Nephron progenitor cell (in vitro differentiated cells): ENCODE measurements at places on chromosomes 1 and 21.
A peak's percentile ranks its signal among the peaks of the same experiment; 100 is the strongest.

DNA sequence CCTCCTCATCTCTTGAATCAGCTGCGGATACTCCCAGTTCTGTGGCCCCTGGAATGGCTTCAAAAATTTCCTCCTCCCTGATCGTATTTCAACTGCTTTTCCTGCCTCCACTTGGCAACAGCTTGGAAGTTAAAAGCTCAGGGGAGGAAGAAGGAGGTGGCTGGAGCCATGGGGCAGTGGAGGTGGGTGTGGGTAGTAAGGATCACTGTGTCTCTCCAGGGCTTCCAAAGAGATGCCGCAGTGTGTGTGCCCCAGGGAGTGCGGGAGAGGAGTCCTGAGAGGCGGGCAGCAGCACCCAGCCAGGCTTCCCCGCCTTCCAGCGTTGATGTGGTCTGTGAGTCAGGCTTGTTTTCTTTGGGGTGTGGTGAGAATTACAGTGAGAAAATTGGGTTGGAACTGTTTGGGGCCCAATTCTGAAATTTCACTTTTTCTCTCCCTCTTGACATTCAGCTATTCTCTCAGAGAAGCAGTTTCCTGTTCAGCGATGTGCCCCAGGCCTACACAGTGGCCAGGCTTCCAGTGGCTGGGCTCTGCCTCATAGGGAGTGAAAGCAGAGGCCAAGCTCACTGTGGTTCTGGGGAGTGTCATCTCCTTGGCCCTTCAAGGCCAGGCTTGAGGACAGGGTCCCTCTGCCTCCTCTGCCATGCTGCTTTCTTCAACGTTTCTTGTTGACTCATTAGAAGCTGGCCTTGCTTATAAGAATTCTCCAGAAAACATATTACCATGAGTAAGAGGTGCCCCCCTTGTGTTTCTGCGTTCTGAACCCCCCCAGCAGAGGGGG, 69.0 kb downstream of the PGM1 start:
- H3K27ac ChIP-seq, result peak overlapping the region; percentile 87
- H3K27me3 ChIP-seq, result no peaks in the 10 kb centered on the region
- H3K4me3 ChIP-seq, result no peak overlapping the region
- DNase-seq, result no peak

- H3K4me1 ChIP-seq, result peaks cover 11% of the 10 kb centered on the region
- no peak for DNase-seq
- H3K27me3 ChIP-seq, result peaks cover 32% of the 10 kb centered on the region
- no peak overlapping the region for H3K27ac ChIP-seq
- no peaks in the 10 kb centered on the region for H3K36me3 ChIP-seq
These were observed 133.7 kb downstream of the PTPRU start for GRCh38 chr1:29370067-29370466.

DNA sequence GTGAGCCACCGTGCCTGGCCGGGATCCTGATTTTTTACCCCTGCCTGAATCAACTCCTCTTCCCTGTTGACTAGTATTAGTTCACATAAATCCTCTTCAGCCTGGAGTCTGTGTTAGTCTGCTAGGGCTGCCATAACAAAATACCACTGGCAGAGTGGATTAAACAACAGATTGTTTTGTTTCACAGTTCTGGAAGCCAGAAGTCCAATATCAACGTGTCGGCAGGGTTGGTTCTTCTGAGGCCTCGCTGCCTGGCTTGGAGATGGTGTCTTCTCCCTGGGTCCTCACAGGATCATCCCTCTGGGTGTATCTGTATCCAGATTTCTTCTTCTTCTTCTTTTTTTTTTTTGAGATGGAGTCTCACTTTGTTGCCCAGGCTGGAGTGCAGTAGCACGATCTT, 18.2 kb downstream of the DOP1B start:
- DNase-seq, result no peak
- H3K4me3 ChIP-seq, result no peak overlapping the region
- H3K27me3 ChIP-seq, result peaks cover 13% of the 10 kb centered on the region
- no peak overlapping the region for H3K27ac ChIP-seq

GRCh38 chr1:236750928-236751327, 44.2 kb upstream of the MTR start:
- H3K27ac ChIP-seq, result no peak overlapping the region
- H3K27me3 ChIP-seq, result no peaks in the 10 kb centered on the region
- H3K4me1 ChIP-seq, result no peaks in the 10 kb centered on the region
- no peaks in the 10 kb centered on the region for H3K36me3 ChIP-seq
- no peak for DNase-seq

DNA sequence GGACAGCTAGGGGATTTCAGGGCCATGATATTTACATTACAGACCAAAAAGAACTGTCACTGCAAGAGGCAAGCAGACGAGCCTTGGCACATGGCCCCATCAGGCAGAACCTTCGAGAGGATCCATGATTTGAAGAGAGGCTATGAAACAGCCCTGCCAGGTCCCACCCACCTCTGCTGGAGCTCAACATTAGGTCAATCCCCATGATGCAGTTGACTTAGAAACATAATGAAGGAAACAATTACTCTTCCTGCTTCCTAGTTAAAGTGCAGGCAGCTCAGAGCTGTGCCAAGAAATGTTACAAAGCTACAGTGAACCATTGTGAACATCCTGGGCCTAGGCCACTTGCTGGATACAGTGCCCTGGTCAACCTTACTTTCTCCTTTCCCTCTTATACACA, 41.7 kb upstream of the PTCH2 start:
- H3K27ac ChIP-seq, result no peak overlapping the region
- no peaks in the 10 kb centered on the region for H3K4me1 ChIP-seq
- DNase-seq, result no peak

DNA sequence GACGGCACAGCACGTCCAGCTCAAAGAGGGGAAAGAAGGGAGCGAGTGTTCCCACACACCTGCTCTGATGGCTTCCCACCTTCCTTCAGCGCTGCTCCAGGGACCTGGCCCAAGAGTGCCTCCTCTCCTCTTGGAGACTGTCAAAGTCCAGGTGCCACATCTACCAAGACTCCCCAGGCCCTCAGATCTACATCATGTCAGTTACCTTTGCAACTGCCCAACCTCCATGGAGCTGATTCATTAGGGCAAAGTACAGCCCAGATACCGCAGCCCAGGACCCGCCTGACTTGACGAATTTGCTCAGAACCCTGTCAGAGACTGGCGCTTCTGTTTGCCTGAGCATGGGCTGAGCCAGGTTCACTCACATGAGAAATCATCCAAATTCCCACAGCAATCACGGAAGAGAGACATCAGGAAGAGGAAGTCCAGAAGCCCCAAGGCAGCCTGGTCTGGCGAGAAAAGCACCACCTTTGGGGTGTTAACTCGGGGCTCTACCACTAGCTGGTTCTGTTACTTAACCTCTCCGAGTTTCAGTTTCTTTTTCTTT, at the start of gene SEC16B:
Gene SEC16B, minus strand, starts transcription at position 234 of the 547 bp plus-strand sequence. CDS start 2,077 bp downstream, outside the sequence.
- H3K27ac ChIP-seq, result no peak within 1 kb of the TSS
- peaks cover 11% of the 10 kb centered on the region for H3K27me3 ChIP-seq
- no peak for DNase-seq
- H3K4me1 ChIP-seq, result no peaks in the 10 kb centered on the region
- no peaks in the 10 kb centered on the region for H3K36me3 ChIP-seq
- no peak within 1 kb of the TSS for H3K4me3 ChIP-seq

DNA sequence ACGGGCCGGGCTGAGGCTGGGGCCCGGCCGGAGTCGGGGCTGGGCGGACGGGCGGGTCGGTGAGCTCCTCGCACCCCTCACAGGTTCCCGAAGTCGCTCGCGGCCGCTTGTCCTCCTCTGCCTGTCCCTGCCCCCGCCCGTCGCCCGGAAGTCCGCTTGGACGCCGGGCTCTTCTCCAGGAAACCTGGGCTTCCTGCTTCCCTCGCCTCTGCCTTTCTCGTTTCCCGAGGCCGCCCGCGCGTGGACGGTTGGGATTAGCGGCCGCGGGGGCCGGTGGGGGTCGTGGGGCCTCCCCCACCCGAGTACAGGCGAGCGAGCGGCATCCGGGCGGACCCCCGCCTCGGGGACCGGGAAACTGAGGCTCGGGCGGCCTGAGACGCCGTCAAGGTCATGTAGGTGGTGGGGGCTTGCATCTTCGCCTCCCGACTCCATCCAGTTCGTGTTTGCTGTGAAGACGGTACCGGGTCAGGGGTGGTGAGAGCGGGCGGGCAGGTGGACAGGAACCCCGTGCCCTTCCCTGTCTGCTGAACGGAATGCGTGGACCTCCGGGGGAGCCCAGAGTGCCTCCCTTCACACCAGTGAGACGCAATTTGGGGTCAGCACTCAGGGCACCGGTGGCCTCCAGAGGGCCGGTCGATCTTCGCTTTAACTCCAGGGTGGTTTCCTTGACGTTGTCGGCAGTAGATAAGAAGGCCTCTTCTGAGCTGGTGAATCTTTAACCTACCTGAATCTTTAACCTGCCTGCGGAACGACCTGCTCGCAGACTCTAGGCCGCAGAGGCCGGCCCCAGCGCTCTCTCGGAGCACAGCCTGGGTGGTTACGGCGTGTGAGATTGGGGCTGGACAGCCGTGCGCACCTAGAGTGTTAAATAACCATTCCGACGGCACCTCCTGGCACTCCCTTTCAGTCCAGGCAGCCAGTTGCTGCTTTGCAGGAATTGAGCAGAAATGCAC, 686 bp downstream of the ARF1 start:
- peak; percentile 43 for DNase-seq
- H3K4me1 ChIP-seq, result peaks cover 65% of the 10 kb centered on the region
- H3K36me3 ChIP-seq, result peaks cover 11% of the 10 kb centered on the region

DNA sequence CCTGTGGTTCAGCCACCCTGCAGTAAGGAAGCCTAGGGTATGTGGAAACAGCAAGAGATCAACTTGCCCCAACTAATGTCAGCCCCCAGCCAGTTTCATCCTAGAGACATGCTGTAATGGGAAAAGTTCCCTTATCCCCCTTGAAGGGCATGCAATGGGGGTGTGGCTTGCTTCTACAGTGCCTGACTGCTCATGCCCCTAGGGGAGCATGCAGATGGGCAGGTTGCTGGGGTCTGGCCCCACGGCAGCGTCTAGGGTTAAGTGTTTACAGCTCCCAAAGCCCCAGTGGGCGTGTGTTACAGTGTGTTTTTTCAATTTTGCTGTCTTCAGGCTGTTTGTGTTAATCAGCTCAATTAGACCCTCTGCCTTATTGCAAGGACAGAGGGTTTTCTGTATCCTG, 1105.9 kb downstream of the AMY1C start:
- H3K27ac ChIP-seq, result no peak overlapping the region
- H3K4me3 ChIP-seq, result no peak overlapping the region
- no peaks in the 10 kb centered on the region for H3K36me3 ChIP-seq
- DNase-seq, result no peak
- H3K4me1 ChIP-seq, result no peaks in the 10 kb centered on the region

DNA sequence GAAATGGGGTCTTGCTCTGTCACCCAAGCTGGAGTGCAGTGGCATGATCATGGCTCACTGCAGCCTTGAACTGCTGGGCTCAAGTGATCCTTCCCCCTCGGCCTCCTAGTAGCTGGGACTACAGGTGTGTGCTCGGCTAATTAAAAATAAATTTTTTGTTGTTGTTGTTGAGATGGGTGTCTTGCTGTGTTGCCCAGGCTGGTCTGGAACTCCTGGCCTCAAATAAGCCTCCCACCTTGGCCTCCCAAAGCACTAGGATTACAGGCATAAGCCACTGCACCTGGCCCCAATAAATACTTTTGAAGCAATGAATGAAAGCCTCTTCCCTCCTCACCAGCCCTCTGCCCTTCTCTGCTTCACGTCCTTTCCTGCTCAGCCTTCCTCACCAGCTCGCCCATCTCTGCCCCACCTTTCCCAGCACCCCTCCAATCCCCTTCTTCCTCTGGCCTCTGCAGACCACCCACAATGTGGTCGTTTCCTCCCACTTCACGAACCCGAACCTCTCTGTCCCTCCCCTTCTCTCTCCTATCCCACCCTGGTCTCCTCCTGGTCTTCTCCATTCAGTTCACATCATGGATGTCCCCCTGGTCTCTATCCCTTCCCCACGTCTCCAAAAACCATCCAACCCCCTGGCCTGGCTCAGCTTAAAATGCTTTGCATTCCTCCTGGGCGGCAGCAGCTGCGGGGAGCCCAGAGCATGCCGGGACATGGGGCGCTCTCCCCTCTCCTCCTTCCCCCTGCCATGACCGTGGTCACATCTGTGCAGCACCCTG, 38.4 kb downstream of the RAP1GAP start:
- H3K27ac ChIP-seq, result no peak overlapping the region
- H3K4me1 ChIP-seq, result peaks cover 27% of the 10 kb centered on the region
- no peak overlapping the region for H3K4me3 ChIP-seq

DNA sequence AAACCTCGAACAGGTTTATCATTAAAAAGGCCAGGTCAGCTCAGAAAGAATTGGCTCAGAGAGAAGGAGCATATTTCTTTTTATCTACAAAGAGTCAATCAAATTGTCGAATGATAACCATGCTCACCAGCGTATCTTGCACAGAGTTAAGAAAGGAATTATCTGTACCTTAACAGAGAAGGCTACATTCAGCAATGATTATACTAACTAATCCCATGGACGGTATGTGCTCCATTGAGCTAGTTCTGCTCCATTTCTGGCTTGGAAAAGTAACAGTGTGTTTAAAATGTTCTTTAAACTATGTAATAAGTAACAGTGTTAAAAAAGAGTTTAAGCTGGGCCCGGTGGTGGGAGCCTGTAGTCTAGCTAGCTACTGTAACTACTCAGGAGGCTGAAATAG, 4.2 kb downstream of the UBR4 start:
- no peak overlapping the region for H3K27ac ChIP-seq
- no peaks in the 10 kb centered on the region for H3K27me3 ChIP-seq
- H3K36me3 ChIP-seq, result no peaks in the 10 kb centered on the region
- H3K4me3 ChIP-seq, result no peak overlapping the region
- no peak for DNase-seq

DNA sequence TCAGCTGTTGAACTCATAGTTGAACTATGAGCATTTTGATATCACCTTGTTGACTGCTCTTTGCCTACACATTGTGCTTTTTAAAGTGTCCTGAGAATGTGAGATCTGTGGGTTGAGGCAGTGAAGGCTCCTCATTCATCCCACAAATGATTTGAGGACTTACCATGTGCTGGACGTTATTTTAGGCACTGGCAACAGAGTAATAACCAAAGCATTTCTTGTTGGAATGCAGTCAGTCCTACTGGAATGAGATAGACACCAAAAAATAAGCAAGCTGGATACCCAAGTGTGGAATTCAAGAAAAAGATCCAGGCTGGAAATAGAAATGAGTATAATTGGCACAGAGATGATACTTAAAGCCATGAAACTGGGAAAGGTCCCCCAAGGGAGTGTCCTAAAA, 73.4 kb downstream of the ZP4 start:
- DNase-seq, result no peak
- no peak overlapping the region for H3K27ac ChIP-seq
- H3K4me1 ChIP-seq, result no peaks in the 10 kb centered on the region
- H3K4me3 ChIP-seq, result no peak overlapping the region

- peaks cover 3% of the 10 kb centered on the region for H3K27me3 ChIP-seq
- H3K4me1 ChIP-seq, result peaks cover 84% of the 10 kb centered on the region
- peak overlapping the region; percentile 99 for H3K27ac ChIP-seq
- peaks cover 25% of the 10 kb centered on the region for H3K36me3 ChIP-seq
- peak overlapping the region; percentile 50 for H3K4me3 ChIP-seq
These were observed 7.2 kb upstream of the CRABP2 start for GRCh38 chr1:156712626-156713025.

DNA sequence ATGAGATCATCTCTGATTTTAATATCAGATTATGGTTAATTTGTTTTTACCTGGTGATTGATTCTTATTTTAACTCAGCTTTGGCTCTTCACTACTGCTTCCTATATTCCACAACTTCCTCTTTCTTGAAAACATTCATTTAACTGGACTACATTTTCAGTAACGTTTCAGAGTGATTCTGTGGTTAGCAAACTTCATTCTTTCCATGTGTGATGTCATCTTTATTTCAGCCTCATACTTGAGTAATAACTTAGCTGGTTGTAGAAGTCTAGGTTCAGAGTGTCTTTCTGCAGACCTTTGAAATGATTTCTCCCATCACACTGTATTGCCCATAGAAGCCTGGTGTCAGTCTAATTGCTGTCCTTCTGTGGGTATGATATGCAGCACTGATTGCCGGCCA, 36.0 kb upstream of the SLC35F3 start:
- DNase-seq, result no peak
- H3K4me1 ChIP-seq, result no peaks in the 10 kb centered on the region
- no peak overlapping the region for H3K27ac ChIP-seq
- no peak overlapping the region for H3K4me3 ChIP-seq
